ENCODE measurements at places on chromosomes 1 and 21.
A peak's percentile ranks its signal among the peaks of the same experiment; 100 is the strongest.

DNA sequence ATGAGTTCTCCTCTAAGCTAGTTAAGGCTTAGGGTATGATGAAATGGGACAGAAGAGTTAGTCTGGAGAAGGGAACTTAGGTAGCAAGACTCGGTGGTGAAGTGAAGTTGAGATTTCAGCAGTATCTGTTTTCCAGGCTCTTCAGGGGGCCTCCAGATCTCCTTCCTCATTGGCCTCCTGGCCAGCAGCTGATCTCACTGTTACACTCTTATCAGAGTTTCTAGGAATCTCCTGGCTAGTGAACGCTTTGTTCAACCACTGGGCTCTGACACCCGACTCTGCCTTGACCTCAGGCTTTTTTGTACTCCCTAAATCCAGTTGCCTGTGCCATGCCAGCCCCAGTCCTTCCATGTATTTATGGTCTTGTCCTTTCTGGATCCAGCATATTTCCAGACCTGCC is 311.0 kb downstream of the ASTN1 start:
- no peak for DNase-seq

DNA sequence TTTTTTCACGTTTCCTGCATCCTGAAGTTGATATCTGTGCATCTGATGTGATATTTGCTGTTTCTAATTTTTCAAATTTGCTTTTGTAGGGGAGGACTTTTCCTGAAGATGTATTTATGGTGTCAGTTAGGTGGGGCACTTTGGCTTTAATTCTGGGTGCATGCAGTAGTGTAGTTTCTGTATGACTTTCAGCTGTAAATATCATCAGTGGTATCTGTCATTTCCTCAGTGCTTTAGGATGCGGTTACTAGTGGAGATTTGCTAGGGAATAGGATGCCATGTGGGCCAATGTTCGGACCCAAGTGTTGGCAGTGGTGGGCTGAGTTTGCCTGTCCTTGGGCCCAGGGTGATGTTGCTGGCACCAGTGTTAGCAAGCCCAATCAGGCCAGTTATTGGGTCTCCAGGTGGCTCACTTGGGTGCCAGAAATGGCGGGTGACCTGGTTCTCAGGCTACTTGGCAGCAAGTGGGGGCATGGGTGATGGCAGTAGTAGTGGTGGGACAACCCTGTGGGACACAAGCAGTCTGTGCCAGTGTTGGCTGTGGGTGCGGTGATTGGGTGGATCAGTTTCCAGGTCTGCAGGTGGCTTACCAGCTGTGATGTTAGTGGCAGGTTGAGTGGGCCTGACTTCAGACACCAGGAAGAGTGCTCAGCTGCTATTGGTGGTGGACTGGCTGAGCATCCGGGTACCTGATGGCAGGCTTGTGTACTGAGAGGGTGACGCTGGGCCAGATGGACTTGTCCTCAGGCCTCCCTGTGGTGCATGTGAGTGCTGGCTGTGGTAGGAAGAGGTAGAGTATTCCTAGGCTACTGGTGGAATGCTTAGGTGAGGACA is 24.4 kb downstream of the CD55 start:
- no peak for DNase-seq

- no peak for DNase-seq
These were observed 61.9 kb downstream of the UBE2T start for GRCh38 chr1:202279806-202280205.

DNA sequence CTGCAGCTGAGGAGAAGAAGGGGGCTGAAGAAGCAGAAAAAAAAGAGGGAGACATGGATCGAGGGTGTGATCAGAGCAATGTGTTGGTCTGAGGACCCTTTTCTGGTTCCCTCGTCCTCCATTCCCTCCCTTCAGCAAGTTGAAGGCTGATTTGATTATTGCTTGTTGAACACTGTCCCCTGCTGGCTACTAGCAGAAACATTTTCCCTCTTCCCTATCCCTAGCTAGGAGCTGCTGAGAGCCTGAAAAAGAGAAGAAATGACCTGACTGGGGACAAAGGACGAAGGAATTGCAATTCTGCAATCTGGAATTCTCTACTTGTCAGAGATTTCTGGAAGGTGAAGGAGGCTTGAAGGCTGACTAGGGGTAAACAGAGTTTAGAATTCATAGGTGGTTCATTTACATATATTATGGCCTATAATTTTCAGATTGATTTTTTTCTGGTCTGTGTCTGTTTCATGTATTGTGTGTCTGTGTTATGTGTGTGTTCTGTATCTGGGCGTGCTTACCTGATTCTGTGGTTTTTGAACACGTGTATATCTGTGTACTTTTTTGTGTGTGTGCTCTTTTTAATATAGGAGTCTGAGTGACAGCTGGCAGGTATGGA is 9.8 kb downstream of the NHLH1 start:
- no peak for DNase-seq

DNA sequence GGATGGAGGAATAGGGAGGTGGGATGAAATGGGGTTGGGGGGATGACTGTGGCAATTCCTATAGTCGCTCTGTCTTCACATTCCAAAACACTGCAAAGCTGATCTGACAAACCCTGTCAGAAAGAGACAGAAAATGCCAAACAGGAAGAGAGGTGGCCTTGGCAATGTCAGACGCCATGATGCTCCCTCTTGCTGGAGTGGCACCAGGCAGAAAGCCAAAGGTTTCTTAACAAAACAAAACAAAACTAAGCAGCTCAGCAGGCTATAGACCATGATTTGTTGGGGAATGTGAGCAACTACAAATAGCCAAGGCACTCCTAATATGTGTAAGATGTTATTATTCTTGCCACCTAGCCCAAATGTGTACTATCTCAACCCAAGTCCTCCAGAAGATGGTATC is 42.9 kb upstream of the PLA2G2C start:
- no peak for DNase-seq

- no peak for DNase-seq
These were observed 213.8 kb downstream of the ROR1 start for GRCh38 chr1:63987628-63988024.

GRCh38 chr1:110896090-110896489 is 23.1 kb downstream of the CD53 start:
- DNase-seq: no peak

DNA sequence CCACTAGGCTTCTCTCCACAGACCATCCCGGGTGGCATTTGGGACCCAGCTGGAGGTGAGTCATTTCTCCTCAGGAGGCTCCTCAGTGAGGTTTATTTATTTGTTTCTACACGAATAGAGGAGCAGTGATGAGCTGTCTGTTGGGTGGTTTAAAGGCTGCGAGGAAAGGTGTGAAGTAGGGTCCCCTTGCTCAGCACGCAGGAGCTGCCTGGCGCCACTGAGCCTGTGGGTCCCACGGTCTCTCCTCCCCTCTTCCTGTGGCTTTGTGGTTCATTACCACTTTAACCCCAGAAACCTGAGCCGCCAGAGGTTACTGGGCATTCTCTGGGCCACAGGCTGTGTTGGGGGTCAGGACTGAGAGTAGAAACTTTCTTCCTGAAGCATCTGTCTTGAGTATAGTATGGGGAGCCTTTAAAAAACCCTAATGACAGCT is 39.9 kb downstream of the IL6R start:
- peak; percentile 32 for DNase-seq

DNA sequence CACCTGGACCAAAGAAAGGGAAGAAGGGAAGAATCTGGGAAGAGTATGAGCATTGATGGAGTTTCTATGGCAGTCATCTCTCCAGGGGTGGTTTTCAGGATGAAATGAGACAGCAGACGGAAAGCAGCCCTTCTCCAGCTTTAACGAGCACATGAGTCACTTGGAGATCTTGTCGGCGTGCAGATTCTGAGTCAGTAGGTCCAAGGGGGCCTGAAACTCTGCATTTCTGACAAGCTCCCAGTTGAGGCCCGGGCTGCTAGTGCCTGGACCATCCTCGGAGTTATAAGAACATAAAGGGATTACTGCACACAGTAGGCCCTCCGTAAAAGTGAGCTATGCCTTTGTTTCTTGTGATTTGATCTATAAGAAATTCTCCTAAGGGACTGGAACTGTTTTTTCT is 17.6 kb downstream of the HSPG2 start:
- no peak for DNase-seq

DNA sequence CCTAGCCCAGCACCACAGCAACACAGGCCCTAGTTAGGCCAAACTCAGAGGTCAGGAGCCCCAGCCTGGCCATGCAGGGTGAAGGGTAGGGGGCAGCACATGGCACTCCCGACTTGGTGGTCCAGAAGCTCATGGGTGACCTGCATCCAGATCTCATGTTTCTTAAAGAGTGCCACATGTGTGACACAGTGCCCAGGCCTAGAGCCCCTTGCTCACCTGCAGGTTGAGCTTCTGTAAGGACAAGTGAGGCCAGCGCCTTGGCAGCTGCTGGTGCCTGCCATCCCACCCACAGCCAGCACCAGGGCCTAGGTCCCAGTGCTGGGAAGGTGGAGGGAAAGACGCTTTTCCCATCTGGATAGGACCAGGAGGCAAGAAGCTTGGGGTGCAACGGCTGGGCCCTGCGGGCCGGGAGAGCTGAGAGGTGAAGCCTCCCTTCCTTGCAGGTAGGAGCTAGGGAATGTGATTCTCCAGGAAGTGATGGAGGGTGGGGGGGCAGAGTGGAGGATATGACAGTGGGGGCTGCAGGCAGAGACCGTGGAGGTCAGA is 6.5 kb downstream of the SHISA4 start:
- DNase-seq: no peak

DNA sequence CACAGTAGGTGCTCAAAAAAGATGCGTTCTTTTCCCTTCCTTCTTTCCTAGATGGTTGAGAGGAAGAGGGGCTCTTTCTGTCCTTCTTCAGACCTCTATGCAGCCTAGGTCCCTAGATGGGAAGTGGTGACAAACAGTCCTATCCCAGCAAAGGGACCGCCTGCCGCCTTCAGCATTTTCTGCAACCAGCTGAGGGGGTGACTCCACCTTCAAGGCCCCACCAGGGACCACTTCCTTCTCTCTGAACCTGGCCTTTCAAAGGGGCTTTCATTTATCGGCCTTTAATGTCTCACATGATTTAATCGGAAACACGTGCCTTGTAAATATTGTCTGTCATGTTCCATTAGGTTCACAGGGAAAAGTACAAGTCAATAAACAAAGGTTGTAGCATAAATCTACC is 32.6 kb downstream of the GLIS1 start:
- no peak for DNase-seq

GRCh38 chr1:54212872-54213271 is 12.9 kb downstream of the MRPL37 start:
- no peak for DNase-seq

- no peak for DNase-seq
These were observed 89.8 kb downstream of the DHRS3 start for GRCh38 chr1:12528021-12528852.

GRCh38 chr1:201774224-201774982 is 54.6 kb upstream of the IPO9 start:
- DNase-seq: no peak

GRCh38 chr1:213541641-213542040 is 446.1 kb upstream of the PROX1 start:
- DNase-seq: no peak

DNA sequence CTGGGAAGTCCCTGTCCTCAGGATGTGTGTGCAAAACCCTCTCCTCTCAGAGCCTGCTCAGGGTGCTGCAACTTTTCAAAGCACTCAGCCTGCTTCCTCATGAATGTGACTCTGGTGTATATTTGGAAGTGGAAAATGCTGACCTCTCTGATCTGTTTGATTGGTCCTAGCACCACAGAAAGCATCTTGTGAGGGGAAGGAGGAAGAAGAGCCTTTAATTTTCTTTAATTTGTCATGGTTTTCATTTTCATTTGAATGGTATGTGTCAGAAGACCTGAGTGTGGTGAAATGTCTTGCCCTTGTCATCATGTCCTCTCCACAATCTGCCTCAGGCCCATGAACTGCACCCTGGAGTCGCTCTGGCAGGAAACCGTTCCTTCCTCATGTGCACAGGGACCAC is 383.5 kb downstream of the NTNG1 start:
- no peak for DNase-seq

DNA sequence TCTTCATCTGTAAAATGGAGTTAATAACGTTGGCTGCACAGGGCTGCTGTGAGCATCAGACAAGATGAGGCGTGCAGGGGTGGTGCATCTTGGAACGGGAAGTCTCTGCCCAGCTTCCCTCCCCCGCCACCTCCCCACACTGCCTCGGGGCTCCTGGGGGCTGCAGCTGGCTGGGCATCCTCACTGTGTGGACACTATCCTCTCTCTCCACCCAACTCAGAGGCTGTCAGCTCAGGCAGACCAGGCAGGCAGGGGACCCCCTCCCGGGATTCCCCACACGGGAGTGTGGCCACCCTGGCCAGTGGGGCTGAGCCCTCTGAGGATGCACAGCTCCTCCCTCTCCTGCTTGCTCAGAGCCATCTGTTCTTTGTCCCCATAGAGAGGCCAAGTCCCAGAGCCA is 122.7 kb downstream of the CCDC185 start:
- DNase-seq: no peak

DNA sequence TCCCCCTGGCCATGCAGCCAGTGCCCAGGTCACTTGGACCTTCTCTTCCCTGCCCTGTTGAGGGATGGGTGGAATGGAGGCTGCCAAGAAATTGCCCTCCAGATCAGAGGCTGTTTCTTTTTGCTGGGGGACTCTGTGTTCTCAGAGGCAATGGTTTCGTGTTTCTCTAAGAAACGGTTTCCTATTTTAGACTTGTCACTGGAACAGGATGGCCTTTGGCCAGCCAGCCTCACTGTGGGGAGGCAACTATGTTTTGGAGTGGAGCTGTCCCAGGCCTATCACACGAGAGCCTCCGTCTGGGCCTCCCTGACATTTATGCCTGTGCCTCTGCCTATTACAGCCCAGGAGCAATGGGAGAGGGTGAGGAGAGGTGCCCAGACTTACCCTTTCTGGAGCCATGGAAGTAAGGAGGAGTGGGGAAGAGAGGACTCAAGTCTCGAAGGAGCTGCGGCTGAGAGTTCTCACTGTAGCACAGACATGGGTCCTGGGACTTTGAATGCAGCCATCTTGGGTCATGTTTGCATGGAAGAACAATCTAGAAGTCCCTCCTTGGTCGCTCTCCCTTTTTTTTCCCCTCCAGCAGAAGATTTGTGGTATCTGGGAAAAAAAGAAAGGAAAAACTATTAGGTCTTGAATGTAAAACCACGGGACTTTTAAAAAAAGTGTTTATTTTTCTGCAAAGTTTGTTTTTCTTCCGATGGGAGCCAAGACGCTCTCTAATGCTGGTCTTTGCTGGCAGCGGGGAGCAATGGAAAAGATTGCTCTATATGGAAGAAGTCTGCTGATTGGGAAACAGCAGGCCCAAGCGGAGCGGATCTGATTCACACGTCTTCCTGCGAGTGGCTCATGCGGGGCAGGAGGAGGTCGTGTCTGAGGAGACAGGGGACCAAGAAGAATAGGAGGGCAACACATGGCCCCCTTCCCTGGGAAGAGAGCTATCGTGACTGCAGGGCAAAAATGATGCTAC is 219.2 kb downstream of the FOXD2 start:
- no peak for DNase-seq

GRCh38 chr1:94283462-94283861 is 46.1 kb upstream of the ARHGAP29 start:
- no peak for DNase-seq

DNA sequence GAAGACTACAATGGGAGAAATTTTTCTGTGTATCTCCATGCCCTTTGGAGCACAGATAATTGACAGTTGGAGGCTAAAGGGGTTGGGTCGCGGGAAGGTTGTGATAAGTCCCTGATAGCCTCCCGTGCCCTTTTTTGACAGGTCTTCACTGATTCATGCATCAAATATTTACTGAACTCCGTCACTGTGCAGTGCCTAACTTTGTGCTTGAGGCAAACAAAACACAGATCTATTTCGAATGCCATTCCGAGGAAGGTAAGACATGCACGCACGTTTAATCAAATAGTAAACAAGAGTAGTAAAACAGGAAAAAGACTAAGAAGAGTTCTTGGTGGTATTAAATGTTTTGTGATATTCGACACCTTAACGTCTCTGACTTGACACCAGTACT is 494 bp upstream of the PIP5K1A start:
- no peak for DNase-seq

Data from activated T-cell treated with anti-CD3 and anti-CD28 coated beads for 48 hours (primary cell).